ENCODE measurements at places on chromosomes 3 and 15. TPM values are rescaled to one million over a fixed set of nuclear protein-coding genes. Genes with fewer than 3 reads are reported as not detected.

Gene ANKRD34C
- total RNA-seq = not detected

Gene PLSCR5
- total RNA-seq = not detected

Gene FGF7
- total RNA-seq = not detected

Gene NOX5
- not detected for total RNA-seq

DNA sequence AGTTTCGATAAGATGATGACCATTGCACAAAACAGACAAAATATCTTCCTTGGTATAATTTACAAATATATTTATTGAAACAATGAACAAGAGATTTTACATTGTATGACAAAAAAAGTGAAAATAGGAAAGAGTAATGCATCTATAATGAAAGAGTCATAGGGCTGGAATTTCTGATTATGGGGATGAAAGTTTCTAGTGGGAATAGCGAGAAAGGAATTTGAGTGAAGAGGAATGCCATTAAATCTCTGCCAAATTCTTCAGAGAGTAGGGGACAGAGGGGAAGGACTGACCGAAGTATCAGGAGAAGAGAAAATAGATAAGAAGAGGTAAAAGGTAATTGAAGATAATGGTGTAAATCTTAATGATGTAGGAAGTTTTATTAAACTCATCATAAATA, 125.4 kb downstream of the VGLL3 start:
- no peak for DNase-seq

- no peak for DNase-seq
Observed at GRCh38 chr3:101932326-101933068, 83.2 kb downstream of the NFKBIZ start.

DNA sequence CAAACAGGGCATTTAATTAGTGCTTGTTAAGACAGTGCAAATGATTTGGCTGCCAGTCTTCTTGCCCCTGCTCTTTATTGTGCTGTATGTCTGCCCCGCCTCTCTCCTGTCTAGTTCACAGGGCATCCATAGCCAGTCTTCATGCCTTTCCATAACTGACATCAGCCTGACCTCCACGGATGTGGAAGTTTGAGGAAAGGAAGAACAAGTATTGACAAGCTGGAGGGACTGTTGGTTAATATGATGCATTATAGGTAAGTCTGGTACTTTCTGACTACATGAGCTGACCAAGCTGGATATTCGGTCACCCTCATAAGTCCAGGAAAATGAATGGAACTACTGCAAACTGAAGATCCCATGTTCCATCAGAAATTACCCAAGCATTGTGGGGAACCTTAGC, 325.9 kb downstream of the TIGIT start:
- no peak for DNase-seq

- peak; percentile 95 for DNase-seq
Observed at GRCh38 chr3:50365080-50365841, 5.9 kb upstream of the TMEM115 start.

DNA sequence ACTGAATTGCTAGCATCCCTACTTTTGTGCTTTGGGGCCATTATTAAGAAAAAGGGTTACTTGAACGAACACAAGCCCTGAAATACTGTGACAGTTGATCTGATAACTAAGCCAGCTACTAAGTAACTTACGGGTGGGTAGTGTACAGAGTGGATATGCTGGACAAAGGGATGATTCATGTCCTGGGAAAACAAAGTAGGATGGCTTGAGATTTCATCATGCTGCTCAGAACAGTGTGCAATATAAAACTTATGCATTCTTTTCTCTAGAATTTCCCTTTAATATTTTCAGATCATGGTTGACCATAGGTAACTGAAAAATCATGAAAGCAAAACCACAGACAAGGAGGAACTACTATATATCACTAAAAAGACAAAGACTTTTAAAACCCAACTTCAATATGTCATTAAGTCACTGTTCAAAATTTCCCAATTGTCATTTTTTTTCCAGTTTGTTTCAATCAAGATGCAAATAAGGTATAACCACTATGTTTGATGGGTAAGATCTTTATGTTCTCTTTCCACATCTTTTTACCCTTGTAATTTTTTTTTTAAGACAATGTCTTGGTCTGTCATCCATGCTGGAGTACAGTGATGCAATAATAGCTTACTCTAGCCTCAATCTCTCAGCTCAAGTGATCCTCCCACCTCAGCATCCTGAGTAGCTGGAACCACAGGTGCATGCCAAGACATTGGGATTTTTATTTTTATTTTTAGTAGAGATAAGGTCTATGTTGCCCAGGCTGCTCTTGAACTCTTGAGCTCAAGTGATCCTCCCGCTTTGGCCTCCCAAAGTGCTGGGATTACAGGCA, 67.7 kb downstream of the IFT80 start:
- DNase-seq = no peak

DNA sequence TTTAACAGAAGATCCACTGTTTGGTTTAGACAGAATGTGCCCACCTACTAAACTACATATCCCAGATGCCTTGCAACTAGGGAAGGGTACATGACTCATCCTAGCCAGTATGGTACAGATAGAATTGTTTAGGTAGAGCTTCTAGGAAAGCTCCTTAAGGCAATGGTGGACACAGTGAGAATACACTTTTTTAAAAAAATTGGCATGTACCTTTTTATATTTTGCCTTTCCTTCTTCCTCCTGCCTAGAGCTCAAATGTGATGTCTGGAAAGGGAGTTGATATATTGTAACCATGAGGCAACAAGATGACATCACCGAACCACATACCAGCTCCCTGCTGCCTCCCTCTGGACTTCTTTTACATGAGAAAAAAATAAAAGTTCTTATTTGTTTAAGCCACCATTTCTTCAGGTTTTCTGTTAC, 14.4 kb upstream of the C3orf80 start:
- no peak for DNase-seq

GRCh38 chr3:105746231-105746996, 122.4 kb downstream of the CBLB start:
- no peak for DNase-seq

DNA sequence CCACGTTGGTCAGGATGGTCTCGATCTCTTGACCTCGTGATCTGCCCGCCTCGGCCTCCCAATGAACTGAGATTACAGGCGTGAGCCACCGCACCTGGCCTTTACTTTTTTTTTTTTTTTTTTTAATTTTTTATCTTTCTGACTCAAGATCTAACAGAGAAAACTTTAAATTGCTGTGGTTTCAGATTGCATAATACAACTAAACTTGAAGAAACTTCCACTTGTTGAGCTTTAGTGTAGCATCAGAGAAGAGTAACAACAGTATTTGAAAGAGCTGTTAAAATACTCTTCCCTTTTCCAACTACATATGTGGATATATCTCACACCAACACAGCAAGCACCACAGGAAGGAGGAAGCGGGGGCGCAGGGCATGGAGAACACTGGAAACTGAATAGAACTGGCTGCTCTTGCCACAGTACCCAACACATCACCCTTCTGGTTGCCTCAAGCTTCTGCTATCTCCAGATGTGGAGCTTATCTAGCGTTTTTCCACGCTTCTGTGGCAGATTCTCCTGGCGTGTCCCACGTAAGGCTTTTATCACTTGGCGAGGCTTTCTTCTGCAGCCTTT, 45.4 kb downstream of the MAP6D1 start:
- no peak for DNase-seq

DNA sequence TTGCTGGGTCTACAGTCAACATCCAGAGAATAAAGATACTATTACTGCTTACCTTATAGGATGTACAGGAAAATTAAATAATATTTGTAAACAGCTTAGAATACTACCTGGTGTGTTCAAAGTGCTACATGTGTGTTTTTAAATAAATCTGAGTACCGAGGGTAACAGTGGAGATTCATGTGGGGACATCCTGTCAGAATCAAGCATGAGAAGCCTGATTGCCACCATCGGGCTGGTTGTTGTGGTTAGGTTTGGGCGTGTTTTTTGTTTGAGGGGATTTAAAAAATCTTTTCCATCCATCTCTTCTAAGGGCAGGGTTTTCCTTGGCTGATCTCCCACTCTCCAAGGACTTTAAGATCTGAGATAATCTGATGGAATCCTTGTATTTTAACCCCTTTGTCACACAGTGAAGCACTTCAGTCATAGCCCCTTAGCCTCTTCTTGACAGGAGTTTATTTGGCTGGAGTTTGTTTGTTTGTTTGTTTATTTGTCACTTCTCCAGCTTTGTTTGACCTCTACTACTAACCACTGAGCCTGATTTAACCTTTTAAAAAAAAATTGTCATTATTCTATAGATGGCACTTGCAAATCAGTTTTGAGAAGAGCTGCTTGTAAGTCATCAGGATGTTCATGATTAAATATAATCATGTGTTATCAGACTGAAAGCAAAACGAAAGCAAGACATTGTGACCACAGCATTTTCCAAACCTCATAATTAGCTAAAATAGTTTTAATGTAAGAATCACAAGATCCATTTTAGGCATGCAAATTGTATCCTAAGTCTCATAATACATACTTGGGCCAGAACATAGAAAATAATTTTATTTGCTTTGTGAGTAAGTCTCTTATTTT, 72.8 kb upstream of the RARB start:
- DNase-seq = no peak

GRCh38 chr3:112376992-112377391, 44.0 kb downstream of the CD200 start:
- no peak for DNase-seq

DNA sequence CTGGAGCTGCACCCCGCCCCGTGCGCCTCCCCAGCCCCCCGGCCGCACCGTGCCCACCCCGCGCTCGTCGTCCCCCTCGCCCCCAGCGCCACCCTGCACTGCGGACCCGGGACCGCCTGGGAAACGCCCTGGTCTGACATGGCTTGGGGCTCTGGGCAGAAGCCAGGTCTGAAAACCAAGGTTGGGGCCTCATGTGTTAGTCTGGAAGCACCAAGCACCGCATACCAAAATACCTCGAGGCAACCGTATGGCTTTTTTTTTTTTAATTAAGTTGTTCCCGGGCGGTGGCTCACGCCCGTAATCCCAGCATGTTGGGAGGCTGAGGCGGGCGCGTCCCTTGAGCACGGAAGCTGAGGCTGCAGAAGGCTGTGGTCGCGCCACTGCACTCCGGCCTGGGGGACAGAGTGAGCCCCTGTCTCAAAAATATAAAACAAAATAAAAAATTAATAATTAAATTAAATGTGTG, 91.5 kb upstream of the CHD2 start:
- DNase-seq = no peak
